ENCODE measurements at places on chromosomes 16 and 17.

DNA sequence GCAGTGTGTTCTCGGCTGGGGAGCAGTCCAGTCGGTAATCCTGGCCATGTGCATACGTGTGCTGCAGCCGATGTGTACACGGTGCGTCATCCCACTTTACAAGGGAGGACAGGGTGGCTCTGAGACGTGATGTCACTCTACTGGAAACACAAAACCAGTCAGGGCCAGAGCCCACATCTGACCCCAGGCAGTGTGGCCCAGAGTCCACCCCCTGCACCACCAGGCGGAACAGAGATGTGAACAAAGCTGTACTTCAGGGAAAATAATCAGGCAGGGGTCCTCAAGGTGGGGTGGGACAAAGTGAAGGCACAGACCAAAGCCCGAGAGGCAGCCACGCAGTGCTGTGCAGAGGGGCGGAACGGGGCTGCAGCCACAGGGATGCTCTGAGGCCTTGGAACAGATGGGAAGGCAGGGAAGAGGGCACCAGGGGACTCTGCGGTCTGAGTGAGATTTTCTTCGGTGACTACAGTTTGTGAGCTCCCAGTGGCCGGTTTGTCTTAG, 181.5 kb downstream of the ZNF423 start:
- no peak for DNase-seq

GRCh38 chr16:15682105-15682570, 32.1 kb downstream of the NDE1 start:
- no peak for DNase-seq

DNA sequence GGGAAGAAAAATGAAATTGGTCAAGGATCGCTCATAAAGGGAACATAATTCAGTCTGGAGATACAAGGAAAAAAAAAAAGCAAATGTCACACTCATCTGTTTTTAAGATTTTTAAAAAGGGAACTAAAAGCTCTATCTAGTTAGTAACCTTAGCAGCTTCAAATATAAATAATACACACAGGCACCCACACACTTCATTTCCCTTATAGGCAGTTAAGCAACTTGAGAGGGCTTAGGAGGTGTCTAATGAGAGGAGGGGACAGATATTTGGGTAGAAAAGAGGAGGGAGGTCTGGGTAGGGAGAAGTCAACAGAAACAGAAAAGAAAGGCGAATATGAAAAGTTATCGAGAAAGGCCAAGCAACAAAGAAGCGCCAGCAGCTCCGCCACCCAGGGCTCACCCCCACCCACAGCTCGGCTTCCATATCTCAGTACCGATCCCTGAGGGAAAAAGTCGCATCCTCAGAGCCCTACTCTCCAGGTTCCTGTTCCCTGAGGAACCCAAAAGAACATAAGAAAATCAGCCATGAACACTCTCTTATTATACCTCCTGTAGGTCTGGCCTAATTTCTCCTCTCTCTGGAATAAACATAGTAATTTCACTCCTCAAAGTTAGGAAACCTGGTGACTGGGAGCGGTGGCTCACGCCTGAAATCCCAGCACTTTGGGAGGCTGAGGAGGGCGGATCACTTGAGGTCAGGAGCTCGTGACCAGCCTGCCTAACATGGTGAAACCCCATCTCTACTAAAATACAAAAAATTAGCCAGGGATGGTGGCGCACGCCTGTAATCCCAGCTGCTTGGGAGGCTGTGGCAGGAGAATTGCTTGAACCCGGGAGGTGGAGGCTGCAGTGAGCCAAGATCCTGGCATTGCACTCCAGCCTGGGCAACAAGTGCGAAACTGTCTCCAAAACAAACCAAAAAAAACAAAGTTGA, 69.6 kb upstream of the RCVRN start:
- DNase-seq, result no peak

DNA sequence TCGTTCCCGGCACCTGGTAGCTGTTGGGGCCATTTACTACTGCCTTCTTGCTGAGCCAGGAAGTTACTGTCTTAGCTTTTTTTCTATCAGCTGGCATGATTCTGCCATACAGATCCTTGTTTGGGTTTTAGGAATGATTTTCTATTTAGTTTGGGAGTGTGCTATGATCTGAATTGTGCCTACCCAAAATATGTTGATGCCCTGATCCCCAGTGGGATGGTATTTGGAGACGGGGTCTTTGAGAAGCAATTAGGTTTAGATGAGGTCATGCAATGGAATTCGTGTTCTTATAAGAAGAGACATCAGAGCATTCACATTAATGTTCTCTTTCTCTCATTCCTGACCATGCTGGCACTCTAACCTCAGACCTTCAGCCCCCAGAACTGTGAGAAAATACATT, 59.4 kb upstream of the HS3ST2 start:
- no peak for DNase-seq

- no peak for DNase-seq
These were observed 5.3 kb downstream of the TMEM97 start for GRCh38 chr17:28324267-28324745.

DNA sequence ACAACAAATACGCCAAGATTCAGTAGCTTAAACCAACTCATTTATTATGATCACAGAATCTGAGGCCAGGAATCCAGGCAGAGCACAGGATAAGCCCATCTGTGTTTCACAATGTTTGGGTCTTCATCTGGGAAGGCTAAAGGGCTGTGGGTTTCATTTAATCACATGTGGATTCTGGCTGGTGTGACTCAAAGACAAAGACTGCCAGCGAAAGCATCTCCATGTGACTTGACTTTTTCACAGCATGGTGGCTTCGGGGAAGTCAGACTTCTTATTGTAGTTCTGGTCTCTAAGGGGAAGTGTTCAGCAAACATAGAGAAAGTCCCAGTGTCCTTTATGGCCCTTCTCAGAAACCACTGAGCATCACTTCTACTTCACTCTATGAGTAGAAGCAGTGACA, 1014.4 kb upstream of the GOT2 start:
- DNase-seq, result no peak

DNA sequence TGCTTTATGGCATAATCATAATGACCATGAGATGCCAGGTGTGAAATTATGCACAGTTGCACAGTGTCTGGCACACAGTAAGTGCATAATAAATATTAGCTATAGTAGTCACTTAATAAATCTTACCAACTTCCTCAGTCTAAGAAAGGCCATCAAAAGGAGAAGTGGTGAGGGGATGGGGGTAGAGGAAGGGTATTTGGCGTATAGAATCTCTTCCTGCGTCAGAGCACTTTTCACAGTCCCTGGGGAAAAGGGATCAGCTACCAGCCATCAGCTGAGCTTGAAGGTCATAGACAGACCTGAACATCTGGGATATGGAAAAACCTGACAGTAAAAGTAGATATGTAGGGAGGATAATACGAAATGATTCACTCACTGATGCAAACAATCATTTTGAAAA, 5.8 kb downstream of the CRHR1 start:
- no peak for DNase-seq

GRCh38 chr16:52265446-52265861, 281.5 kb downstream of the TOX3 start:
- DNase-seq, result no peak

GRCh38 chr16:20899071-20899470, 1.1 kb downstream of the DCUN1D3 start:
- no peak for DNase-seq

GRCh38 chr16:47634727-47635126, 173.6 kb downstream of the PHKB start:
- no peak for DNase-seq

All from cerebellar nuclear complex (tissue), 1 donor.